NCI-H226 (cell line): ENCODE measurements at places on chromosomes 4 and X.

- DNase-seq, result no peak
Measured at GRCh38 chr4:169416997-169417396, 146.2 kb upstream of the SH3RF1 start.

- no peak for DNase-seq
Measured at GRCh38 chrX:3449287-3449686, 102.8 kb upstream of the MXRA5 start.

- DNase-seq, result no peak
Measured at GRCh38 chrX:10079231-10079630, 77.5 kb upstream of the CLCN4 start.

GRCh38 chrX:47683829-47684205 is 24.8 kb upstream of the UXT start:
- no peak for DNase-seq

GRCh38 chrX:17930850-17931249 is 69.8 kb upstream of the RAI2 start:
- no peak for DNase-seq

DNA sequence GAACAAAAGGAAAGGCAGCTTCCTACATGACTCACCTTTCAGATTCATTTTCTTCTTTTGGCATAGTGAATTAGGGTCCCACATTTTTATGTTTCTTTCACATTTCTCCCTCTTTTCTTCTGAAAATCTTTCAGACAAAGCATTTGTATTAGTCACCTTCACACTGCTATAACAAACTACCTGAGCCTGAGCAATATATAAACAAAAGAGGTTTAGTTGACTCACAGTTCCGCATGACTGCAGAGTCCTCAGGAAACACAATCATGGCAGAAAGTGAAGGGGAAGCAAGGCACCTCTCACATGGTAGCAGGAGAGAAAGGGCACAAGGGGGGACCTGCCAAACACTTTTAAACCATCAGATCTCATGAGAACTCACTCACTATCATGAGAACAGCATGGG is 36.9 kb downstream of the MAGEA9 start:
- no peak for DNase-seq

DNA sequence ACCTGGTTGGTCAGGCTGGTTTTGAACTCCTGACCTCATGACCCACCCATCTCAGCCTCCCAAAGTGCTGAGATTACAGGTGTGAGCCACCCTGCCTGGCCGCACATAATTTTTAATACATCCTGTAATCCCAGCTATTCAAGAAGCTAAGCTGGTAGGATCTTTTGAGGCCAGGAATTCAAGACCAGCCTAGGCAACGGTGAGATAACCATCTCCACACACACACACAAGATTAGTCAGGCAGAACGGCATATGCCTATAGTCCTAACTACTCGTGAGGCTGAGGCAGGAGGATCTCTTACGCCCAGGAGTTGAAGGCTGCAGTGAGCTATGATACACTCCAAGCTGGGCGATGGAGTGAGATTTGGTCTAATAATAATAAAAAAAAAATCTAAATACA is 212.4 kb upstream of the NEIL3 start:
- DNase-seq, result no peak

DNA sequence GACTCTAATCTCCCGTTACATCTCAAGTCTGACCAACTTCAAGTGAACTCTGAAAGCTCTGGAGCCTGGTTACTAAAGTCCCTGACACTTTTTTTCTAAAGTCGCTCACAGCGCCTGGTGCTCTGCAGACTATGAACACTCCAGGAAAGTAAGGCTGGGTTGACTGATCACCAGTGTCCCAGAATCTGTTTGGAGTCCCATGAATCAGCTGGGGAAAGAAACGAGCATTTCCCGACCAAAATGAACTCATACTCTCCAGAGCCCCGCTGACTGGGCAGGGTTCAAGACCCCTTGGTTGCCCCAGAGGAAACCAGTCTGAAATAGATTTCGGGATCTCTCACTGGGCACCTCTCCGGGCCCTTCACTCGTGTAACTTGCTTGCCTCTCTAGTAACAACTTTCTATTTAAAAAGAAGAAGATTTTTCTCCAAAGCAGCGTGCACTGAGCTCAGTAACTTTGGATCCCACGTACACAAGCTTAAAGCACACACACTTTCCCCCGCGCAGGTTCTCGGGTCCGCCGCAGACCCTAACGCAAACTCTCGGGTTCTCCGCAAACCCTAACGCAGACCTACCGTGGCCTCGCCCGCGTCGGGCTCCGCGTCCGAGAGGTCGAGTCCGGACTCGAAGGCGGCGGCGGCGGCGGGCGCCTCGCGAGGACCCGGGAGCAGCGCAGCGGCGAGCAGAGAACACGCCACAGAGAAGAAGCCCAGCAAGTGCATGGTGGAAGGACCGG is 964 bp downstream of the VEGFC start:
- no peak for DNase-seq

DNA sequence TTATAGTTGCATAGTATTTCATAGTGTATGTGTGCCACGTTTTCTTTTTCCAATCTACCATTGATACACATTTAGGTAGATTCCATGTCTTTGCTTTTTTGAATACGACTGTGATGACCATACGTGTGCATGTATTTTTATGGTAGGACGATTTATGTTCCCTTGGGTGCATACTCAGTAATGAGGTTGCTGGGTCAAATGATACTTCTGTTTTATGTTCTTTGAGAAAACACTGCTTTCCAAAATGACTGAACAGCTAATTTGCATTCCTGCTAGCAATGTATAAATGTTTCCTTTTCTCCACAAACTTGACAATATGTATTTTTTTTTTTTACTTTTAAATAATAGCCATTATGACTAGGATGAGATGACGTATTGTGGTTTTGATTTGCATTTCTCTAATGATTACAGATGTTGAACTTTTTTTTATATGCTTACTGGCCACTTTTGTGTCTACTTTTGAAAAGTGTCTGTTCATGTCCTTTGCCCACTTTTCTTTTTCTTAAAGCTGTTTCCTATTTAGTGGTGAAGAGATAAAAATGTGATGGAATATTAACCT is 969.5 kb upstream of the NDST4 start:
- no peak for DNase-seq

DNA sequence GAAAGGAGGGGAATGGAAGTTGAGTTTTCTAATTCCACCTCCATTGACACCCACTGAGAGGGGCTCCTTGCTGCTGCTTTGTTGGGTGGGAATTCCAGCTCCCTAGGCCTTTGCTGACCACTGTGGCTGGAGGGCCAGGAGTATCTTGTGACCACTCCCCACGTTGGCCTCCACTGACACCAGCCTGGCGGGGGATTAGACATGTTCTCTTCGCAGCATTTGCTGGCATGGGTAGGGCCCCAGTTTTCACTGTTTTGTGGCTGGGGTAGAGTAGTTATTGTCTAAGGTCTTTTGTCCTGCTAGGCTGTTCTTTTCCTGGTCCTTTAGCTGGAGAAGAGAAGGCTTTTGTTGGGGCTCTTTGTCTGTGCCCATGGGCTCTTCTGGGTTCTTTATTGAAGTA is 116.7 kb downstream of the CDKL5 start:
- DNase-seq, result no peak

GRCh38 chr4:79663865-79664264 is 255.8 kb upstream of the GK2 start:
- no peak for DNase-seq

DNA sequence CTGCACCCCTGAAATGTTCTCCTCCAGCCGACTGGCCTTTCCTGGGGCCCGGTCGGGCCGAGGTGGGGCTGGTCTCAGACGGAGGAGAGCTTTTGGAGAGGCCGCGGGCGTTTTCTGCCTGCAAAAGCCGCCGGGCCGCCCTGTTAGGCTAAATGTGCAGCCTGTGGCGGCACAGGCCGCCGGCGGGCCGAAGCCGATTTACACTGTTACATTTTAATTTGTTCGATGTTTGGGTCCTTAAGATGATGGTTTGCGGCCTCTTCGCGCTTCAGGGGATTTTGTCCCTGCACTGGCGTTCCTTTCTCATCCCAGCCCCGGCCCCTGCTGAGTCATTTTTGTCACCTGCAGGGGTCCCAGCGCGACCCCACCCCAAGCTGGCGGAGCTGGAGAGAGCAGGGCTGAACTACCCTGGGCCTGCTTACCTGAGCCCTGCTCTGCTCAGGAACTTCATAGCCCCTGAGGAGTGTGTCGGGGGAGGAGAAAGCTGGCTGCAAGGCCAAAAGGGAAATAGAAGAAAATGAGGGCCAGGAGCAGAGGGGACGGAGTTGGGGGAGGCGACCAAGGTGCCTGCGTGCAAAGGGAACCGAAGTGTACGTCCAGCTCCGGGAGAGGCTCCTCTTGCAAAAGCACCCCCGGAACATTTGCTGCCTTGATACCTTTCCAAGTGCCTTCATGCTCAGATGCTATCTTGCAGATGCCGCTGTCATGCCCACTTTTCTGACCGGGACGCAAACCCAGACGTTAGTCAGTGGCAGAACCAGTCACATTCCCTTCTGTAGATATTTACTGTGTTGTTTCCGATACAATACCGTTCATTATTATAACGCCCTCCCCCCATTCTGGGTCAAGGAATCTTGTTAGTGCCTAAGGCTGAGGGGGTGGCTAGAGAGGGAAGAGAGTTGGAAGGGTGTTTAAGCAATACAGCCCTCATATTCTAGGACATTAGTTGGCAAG is 977 bp upstream of the RBBP7 start:
- DNase-seq, result no peak

DNA sequence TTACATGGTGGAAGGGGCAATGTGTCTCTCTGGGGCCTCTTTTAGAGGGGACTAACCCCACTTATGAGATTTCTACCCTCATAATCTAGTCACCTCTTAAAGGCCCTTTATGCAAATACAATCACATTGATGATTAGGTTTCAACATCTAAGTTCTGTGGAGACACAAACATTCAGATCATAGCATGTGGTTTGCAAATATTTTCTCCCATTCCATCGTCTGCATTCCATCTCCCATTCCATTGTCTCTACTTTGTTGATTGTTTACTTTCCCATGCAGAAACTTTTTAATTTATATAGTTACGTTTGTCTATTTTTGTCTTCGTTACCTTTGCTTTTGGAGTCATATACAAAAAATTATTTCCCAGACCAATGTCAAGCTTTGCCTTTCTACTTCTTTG is 927.5 kb upstream of the INTU start:
- no peak for DNase-seq

- peak; percentile 79 for DNase-seq
Measured at GRCh38 chrX:2608638-2609430, 82.3 kb upstream of the CD99 start.

DNA sequence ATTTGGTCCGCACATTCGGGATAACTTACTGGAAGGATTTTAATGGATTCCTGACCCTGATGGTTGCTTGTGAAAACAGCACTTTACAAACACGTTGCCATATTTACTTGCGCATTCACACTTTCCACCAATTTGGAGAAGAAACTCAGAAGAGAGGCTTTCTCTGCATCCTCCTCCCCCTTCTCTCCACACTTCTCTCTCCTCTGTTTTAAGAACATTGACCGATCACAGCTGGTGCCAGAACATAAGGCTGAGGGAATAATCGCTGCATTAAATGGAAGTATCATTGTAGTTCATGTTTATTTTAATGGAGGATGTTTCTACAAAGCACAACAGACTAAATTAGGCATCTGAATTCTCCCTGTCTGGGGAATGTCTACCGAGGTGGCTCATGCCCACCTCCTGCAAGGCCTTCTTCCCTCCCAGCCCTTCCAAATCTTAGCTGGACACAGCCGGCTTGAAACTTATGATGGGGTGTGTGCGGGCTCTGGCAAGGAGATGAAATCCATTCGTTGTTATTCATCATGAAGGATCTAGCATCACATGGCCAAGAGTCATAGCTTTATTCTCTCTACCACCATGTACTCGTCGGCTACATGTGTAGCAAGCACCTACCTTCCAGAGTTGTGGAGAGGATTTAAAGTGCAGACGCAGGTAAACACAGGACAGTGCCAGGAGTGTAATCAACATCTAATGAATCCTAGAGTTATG is 204.1 kb downstream of the LDB2 start:
- no peak for DNase-seq

GRCh38 chrX:70636218-70636617 is 191.6 kb downstream of the DLG3 start:
- no peak for DNase-seq

DNA sequence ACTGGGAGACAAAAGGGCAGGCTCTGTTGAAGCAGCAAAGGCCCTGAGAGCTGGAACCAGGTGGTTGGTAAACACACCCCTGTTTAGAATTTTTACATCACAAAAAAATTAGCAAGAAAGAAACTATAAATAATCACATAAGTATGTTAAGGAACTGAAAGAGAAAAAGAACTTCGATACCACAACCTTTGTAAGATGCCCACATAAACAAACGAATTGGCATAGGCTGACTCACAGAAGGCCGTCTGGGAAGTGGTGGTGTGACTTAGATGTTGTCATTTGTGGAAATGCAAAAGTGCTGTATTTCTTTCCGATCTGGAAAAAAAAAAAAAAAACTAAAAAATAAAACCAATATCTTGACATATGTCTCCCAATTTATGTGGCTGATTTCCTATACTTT is 235.1 kb downstream of the USP46 start:
- no peak for DNase-seq

DNA sequence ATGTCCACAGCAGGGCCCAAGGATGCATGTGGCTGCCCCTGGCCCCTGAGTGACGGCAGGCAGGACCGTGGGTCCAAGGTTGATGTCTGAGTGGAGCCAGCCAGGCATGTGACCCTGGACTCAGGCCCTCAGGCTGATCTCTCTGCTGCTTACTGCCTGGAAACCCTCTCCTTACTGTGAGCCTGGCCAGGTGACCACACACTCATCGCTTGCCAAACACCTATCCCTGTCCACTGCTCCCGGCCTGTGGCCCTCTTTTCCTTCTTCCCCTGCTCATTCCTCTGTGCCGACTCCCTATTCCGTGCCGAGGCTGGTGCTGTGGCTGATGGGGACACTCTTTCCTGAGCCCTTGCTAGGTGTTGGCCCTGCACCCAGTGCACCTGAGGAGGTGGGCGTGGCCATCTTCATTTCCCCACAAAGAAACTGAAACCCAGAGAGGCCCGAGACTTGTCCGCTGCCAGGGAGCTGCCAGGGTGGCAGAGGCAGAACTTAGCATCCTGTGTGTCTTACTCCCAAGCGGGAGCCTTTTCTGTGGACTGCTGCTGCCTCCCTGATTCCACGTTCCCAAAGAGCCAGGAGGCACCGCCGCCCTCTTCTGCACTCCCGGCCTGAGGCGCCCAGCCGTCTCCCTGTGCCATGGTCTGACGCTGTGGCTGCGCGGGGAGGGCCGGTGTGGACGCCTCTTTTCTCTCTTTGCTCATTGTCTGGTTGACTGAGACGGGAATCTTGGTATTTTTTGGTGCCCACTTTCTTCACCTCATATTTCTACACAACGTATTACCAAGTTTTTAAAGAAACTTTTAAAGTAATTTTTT is 11.2 kb upstream of the RNF4 start:
- DNase-seq, result no peak

DNA sequence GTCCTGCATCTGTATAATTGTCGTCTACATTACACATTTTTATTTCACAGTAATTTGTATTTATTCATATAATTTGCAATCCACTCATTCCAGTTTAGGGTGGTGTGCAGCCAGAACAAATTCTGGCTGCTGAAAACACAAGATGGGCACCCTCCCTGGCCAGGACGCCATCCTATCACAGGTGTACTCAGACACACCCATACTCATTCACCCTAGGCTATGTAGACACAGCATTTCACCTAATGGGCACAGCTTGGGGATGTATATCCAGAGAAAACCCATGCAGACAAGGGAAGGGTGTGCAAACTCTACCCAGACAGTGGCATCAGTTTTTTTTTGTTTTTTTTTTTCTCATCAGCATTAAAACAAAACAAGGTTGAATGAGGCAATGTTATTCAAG is 73.1 kb downstream of the HMGB2 start:
- DNase-seq, result no peak

GRCh38 chr4:174910271-174910670 is 7.9 kb upstream of the ADAM29 start:
- no peak for DNase-seq
